ENCODE measurements at places on chromosomes 1 and 21.

DNA sequence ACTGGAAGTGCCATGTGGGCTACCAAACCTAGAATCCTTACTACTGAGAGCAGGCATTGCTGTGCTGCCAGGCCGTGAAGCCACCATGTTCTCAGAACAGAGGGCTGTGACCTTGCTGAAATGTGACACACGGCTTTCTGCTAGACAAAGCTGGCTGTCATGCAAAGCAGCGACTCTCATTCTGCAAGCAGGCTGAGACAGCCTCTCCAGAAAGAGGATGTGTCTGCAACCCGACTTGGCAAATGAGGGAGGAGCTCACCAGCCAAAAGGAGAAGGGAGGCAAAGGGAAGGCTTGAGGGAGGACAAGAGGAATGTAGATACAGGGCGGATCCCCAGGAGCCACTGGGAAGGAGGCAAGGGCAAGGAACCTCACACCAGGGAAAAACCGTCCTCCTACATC lies 85.7 kb upstream of the KRTAP19-8 start:
- DNase-seq, result no peak

DNA sequence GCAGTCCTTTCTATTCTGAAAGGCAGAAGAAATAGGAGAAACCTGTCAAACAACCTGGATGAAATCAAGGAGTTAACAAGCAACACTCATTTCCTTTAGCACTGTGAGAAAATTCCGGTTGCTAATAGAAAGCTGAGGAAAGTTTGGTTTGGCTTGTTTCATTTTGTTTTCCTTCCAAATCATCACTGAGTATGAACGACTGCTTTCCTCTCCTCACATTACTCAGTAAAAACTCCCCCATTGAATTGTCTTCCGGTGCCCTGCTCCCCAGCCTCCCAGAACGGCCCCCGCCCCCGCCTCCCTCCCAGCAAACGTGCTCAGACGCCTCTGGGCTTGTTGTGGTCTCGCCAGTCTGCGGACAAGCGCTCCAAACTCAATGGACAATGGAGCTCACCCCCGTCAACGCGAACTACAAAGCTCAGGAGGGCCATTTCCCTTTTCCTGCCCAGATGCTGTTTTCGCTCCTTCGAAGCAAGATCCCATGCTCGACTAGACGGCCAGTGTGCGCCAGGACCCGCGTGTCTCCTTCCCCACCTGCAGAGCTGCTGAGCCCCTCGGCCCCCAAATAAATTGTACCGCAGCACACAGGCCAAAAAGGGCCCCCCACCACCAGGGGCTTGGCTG lies 747 bp downstream of the STX6 start:
- DNase-seq, result no peak

DNA sequence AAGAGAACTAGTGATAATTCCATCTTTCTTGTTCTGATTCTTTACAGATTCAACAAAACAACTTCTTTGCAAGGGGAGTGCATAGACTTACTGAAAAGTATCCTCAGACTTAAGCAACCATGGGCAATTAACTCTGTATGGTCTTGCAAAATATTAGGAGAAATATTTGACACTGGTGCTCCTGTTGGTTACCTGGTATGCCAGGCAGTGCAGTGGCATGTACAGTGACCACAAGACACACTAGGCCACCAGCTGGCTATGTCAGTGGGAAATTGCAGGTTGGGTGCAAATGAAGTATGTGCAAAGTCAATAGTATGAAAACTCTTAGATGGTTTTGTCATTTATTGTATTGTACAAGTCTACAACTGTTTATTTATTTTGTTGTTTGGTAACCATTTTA lies 34.5 kb downstream of the EPS15 start:
- DNase-seq, result no peak

DNA sequence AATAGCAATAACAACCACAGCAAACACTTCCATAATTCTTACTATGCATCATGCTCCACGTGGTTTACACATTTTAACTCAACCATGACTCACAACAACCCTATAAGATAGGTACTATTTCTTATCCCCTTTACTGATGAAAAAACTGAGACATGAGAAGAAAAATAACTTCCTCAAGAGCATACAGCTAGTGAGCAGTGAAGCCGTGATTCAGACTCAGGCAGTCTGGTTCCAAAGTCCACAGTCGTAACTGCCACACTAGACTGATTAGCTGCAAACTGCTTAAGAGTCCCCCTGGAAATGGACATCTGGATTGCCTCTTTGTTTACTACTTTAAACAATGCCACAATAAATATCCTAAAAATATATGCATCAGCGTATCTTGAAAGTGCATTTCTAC lies 55.7 kb downstream of the PLD5 start:
- DNase-seq, result no peak

DNA sequence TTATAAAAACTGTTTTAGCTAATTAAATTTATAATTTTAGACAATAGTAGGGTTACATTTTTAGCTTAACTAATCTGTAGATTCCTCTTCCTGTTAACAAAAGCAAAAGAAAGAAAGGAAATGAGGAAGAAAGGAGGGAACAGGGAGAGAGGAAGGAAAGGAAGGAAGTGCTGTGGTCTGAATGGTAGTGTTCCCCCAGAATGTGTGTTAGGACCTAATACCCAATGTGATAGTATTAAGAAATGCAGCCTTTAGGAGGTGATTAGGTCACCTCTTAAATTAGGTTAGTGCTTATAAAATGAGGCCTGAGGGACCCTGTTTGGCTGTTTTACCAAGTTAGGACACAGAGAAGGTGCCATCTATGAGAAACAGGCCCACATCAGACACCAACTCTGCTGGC lies 136.9 kb upstream of the SAMSN1 start:
- DNase-seq, result no peak

DNA sequence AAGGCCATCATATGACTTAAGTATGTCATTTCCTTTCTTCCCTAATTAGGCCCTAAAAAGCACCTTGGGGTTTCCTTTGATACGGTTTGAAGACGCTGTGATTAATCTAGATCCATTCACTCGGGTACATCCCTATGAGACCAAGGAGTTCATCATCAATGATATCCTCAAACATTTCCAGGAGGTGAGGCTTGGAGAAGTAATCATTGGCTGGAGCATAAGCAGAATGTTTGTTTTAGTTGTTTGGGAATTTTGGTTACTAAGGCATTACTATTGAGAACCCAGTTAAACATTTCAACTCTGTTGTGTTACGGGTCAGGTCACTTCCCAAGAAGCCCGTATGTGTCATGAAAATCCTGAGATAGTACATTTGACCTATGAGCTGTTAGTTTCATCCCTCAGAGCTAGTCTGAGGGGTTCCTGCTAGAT lies 185.2 kb downstream of the VPS13D start:
- no peak for DNase-seq

GRCh38 chr1:186409091-186409490 lies 33.5 kb downstream of the ODR4 start:
- no peak for DNase-seq

DNA sequence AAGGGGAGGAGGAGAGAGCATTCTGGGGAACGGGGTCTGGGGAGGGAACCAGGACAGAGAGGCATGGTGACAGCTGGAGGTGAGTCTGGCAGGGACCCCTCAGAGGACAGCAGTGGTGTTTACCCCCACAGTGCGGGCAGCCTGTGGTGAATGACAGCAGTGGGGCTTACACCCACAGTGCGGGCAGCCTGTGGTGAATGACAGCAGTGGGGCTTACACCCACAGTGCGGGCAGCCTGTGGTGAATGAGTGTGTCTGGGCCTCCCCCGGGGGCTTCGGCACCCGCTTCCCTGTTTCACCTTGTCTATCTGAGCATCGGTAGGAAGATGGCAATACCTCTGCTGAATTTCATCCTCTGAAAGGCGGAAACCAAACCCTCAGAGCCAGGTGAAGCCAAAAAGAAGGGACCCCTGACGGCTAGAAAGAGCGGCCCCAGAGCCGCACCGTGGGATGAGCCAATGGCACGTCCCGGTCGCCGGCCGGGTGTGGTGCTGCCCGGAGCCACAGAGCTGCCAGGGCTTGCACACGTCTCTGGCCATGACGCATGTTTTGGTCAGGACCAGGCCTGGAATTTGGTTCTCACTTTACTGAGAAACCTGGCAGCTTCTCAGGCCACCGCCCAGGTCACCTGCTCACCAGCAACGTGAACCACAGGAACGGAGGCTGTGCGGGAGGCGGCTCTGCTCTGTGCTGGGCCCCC lies 54.1 kb downstream of the SIK1 start:
- no peak for DNase-seq

DNA sequence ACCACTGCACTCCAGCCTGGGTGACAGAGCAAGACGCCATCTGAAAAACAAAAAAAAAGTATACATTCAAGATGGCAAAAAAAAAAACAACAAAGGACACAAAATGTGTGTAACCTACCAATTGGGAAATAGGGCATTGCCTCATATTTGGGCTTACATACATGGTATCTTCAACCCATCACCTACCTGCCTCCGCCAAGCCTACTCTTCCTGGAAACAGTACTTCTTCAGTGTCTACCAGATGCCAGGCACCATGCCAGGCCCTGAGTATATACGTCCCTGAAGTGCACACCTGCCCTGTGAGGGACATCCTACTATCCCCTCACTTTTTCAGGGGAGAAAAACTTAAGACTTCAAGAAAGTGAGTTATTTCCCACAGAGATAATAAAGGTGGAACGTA lies 160.2 kb downstream of the TOMM20 start:
- DNase-seq, result no peak

DNA sequence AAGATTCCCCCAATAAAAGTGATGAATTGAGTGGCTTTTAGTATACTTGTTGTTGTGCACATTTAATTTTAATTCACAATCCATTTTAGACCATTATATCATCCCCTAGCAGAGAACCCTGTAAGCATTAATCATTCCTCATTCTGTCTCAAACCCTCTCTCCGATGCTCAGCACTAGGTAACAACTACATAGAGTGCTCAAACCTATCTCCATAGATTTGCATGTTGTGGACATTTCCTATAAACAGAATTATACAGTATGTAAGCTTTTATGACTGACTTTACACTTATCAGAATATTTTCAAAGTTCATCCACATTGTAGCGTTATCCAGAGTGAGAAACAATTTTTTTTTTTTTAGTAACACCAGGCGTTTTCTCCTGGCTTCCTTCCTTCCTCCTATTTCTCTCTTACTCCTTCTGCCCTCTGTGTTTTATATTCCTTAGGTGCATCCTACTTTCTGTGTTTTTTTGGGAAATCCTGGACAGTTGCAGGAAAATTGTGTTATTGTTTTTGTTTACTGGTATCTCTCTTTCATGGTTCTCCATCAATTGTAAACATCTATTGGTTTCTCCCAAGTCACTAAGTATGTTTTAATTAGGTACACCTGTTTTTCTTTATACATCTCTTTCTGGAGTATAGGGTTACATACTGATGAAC lies 1528.0 kb upstream of the TPTE start:
- no peak for DNase-seq

DNA sequence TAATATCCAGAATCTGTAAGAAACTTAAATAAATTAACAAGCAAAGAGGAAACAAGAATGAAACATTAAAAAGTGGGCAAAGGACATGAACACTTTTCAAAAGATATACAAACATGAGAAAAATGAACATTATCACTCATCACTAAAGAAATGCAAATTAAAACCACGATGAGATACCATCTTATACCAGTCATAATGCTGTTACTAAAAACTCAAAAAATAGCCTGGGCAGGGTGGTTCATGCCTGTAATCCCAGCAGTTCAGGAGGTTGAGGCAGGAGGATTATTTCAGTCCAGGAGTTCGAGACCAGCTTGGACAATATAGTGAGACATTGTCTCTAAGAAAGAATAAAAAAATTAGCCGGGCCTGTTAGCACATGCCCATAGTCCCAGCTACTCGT lies 6.1 kb downstream of the ZNF124 start:
- no peak for DNase-seq

DNA sequence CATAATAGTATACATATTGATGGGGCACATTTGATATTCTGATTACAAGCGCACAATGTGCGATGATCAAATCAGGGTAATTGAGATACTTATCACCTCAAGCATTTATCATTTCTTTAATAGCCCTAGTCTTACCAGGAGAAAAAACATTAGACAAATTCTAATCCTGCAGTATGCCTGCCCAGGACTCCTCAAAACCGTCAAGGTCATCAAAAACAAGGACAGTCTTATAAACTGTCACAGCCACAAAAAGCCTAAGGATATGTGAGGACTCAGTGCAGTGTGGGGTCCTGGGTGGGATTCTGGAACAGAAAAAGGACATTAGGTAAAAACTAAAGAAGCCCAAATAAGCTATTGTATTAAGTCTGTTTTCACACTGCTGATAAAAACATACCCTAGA lies 19.1 kb downstream of the CAPN9 start:
- DNase-seq, result no peak

DNA sequence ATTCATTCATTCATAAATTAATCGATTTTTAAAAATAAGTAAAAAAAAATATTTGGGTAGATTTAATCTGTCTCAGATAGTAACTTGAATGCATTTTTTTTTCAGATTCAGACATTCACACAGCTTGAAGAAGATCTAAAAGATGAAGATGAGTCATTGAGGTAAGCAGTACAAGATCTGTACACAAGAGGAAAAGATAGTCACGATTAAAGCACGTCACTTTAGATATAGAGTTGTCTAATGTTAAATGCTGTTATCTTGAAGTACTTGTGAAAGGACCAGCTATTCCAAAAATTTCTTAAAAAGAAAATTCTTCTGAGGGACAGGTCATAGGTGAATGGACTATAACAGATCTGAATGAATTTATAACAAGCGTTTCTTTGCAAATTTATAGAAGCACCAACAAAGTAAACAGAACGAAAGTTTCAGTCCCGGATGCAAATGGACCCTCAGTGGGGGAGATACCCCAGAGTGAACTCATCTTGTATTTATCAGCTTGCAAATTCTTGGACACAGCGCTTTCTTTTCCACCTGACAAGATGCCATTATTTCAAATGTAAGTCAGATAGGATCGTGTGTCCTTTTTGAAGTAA lies 31.2 kb upstream of the MORC3 start:
- no peak for DNase-seq

- no peak for DNase-seq
Observed at GRCh38 chr1:245475126-245475525, 320.3 kb downstream of the KIF26B start.

DNA sequence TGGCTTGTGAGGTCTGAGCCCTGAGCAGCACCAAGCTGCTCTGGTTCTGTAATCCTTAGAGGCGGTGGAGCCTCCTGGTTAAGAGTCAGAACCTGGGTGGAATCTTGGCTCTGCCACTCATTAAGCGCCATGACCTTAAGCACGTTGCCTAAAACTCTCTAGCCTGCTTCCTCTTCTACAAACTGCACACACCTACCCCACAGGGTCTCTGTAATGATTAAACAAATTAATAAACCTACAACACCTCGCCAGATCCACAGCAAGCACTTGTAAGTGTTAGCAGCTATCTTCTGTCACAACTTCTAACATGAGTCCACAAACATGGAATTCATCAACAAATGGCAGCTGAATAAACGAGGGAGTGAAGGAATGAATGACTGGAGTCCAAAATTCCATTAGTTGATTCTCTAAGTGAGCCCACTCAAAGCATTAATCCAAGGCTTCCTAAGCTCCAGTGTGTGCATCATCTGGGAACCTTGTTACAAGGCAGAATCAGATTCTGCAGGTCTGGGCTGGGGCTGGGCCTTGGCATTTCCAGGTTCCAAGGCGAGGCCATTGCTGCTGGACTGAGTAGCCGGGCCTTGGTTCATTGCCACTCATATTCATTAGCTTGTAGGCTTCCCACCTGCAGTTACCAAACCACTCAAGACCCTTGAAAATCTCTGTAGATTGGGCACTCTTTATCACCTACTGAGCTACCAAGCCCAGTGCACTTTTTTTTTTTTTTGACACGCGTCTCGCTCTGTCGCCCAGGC lies 168.6 kb downstream of the HIVEP3 start:
- DNase-seq, result no peak

- DNase-seq, result no peak
Observed at GRCh38 chr1:89978755-89979154, 16.2 kb upstream of the ZNF326 start.

- DNase-seq, result no peak
Observed at GRCh38 chr1:194233069-194233468, 1046.7 kb upstream of the B3GALT2 start.

- no peak for DNase-seq
Observed at GRCh38 chr1:103243481-103243880, 135.2 kb upstream of the COL11A1 start.

All from NCI-H1930 (cell line).